Stimulated activated CD4-positive, alpha-beta T cell treated with anti-CD3 and anti-CD28 coated beads, Interleukin-4, amount 100 ng/mL, for 1 hour (primary cell): ENCODE measurements at places on chromosomes 3 and 15.
A peak's percentile ranks its signal among the peaks of the same experiment; 100 is the strongest.

DNA sequence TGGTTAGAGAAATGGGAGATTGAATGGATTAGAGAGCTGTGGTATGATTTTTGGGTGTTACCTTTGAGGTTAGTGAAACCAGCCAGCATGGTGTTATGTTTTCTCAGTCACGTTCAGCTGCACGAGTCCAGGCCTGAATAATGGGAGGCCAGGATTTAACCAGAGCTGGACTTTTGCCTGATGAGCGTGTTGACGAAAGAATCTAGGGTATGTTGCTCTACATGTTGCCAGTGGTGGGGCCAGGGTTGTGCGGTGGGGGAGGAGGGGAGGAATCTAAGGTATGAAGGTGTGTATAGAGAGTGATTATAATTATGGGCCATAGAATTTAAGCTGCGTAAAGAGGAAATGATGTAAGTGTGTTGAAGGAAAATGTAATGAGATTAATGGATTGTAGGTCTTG, 22.8 kb downstream of the MINDY2 start:
- no peak for DNase-seq

GRCh38 chr3:72445827-72446217, 402.4 kb downstream of the SHQ1 start:
- DNase-seq = no peak

GRCh38 chr15:25173241-25174028, 218.6 kb downstream of the SNRPN start:
- DNase-seq = no peak

DNA sequence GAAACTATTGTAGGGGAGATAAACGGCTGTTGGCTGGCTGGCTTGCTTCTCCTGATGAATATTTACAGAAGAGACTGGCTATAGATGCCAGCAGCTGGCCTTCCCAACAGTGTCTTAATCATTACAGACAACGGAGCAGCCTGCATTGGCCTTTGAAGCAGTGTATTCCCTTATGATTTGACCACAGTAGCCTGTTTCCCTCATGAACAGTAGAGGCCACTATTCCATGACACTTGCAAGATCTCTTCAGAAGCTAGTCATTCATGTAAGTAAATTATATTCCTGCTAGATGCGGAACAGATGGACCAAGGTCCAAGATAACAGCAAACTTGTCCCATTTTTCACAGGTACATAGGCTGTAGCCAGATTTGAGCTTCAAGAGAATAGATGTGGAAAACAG, 47.3 kb downstream of the TMCO5A start:
- DNase-seq = no peak

GRCh38 chr15:69126054-69126469, 34.4 kb upstream of the GLCE start:
- no peak for DNase-seq

- DNase-seq = no peak
Measured at GRCh38 chr3:9884555-9885165, 4.6 kb upstream of the CIDEC start.

DNA sequence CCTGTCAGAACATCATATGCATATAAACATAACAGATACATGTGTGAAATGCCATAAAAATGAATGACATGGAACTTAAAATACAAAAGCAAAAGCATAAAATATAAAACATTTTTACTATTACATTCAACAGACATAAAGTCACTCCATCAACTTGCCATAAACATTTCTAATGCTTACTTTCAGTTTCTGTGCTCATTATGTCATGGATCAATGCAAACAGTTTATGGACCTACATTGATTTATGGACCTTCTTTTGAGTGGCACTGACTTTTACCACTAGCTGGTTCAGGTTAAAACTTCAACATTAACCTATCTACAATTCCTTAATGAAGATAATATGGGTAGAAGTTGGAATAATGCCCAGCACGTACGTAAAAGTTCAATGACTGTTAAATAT, 577.4 kb upstream of the LMCD1 start:
- DNase-seq = no peak

DNA sequence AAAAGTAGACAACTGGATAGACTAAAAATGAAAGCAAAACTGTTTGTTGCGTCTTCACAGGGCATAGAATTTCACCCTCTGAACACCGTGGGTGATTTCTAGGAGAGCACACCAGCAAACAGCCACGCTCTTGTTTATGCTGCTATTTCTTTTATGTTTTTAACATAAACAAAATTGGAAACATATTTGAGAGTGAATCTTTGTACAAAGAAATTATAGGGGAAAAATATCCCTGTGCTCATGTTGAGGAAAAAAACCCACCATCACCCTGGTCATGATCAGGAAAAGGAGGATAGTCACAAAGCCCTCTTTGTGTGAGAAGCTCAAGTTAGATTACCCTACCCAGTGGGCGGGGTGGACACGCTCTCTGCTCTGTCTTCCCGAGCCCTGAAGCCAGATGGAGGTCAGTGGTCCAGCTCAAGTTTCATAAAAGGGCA, 313.3 kb downstream of the SATB1 start:
- DNase-seq = no peak

- no peak for DNase-seq
Measured at GRCh38 chr3:80190051-80190450, 422.3 kb upstream of the ROBO1 start.

DNA sequence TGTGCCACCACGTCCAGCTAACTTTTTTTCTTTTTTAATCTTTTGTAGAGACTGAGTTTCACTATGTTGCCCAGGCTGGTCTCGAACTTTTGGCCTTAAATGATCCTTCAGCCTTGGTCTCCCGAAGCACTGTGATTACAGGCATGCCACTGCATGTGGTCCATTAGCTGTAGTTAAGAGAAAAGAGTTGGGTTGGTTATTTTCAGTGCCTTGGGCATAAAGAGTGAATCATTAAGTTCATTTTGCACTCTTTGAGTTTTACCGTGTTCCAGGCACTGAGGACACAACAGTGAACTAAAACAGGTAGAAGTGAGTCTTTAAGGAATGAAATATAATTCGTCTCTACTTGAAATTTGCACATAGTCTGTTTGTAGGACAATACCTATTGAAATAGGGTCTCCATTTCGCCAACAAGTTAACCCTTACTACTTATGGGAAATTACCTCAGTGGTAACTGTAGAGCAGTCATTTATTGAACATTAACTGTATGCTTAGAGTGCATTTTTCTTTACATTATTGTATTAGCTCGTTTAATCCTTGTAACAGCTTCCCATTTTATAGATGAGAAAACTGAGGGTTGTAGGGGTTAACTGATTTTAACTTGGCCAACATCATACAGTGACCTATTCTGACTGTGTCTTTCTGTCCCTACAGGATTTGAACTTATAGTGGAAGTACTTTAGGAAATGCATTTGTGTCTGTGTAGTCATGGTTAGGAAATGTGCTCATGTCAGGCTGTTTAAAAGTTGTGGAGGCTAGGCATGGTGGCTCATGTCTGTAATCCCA, 22.7 kb upstream of the TRAK1 start:
- no peak for DNase-seq

- DNase-seq = no peak
Measured at GRCh38 chr3:31219131-31219843, 313.4 kb upstream of the STT3B start.

GRCh38 chr3:17841190-17841828, 98.9 kb upstream of the TBC1D5 start:
- peak; percentile 77 for DNase-seq

DNA sequence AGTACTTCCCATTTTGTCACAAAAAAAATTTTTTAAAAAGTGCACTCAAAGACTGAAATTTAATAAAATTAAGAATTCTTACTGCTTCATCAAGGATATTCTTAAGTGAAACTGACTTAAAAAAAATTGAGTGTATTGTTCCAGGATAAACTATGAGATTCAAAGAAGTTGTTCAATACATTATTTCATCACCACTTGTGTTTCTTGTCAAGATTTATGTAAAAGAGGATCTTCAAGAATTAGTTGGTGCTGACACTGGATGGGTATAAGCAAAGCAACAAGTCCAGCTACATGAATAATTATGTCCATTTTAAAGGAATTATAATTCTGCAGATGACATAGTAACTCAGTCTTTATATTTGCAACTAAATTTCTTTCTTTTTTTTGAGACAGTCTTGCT, 4.3 kb upstream of the AP4E1 start:
- no peak for DNase-seq

DNA sequence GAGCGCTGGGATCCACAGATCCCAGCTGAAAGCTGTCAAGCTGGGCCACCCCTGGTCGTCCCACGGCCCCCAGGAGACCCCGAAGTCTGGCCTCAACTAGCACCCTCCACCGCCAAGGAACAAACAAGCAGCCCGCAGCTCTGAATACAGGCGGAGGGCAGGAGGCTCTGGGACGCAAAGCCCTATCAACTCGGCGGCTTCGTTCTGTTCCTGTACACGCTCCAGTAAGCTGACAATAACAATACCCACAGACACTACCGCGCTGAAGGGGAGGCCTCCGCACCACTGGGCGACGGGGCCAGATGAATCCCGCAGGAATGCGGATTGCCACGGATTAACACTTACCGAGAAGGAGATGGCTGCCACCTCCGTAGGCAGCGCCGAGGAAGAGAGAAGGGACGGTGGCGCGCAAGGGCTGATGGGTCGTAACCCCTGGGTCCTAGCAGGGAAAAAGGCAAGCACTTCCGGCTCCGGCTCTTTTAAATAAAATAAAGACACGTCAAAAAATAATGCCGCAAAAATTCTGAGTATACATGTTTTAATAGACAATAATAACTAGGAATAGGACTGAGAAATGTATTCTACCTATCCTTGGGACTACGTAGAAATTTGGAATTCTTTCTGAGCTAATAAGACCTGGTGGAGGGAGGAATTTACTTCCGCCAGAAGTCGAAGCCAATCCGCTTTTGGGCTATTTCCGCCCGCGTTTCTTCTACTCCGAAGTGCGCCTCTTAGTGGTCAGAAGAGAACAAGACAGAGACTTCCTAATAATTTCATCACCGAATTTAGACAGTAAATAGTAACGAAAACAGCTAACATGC, at the start of gene RPL32:
TSS of gene RPL32 (minus strand) at position 417 of the 821 bp plus-strand sequence. CDS start 1,328 bp downstream, outside the sequence.
- DNase-seq = peak; percentile 81

GRCh38 chr3:42027571-42027970, 63.6 kb upstream of the TRAK1 start:
- DNase-seq = no peak

DNA sequence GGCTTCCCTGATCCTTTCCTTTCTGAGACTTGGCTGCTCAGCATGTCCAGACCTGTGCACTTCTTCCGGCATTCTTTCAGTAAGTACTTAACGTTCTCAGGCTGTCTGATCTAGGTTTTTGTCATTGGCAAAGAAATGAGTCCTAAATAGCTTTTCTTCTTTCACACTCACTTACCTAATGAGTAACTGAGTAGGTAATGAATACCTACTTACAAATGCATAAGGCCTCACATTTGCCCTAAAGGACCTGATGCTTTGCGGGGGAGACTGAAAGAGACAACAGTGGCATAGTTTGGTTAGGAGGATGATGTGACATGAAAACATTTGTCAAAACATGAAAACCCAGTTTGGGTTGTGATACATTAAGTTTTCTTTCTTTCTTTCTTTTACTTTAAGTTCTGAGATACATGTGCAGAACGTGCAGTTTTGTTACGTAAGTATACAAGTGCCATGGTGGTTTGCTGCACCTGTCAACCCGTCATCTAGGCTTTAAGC, 516.7 kb upstream of the CFAP20DC start:
- DNase-seq = no peak

- DNase-seq = no peak
Measured at GRCh38 chr3:1515882-1516281, 423.1 kb downstream of the CNTN6 start.

- no peak for DNase-seq
Measured at GRCh38 chr15:34883042-34883441, 86.5 kb downstream of the AQR start.

GRCh38 chr3:177615015-177615414, 417.7 kb upstream of the TBL1XR1 start:
- DNase-seq = no peak

DNA sequence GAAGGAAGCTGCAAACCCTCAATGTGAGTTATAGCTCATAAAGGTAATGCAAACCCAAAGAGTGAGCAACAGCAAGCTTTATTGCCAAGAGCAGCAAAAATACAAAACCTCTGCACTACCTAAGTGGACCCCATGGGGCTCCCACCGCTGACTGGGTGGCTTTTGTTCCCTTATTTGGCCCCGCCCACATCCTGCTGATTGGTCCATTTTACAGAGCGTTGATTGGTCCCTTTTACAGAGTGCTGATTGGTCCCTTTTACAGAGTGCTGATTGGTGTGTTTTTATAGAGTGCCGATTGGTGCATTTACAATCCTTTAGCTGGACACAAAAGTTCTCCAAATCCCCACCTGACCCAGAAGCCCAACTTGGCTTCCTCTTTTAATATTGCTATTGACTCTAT, 154.5 kb upstream of the NSMCE3 start:
- DNase-seq = no peak

GRCh38 chr3:171829841-171830517, 13.2 kb upstream of the TMEM212 start:
- DNase-seq = no peak

GRCh38 chr3:126456766-126457388, 18.8 kb downstream of the ZXDC start:
- DNase-seq = no peak

- DNase-seq = no peak
Measured at GRCh38 chr15:39756806-39757522, 25.7 kb downstream of the FSIP1 start.

DNA sequence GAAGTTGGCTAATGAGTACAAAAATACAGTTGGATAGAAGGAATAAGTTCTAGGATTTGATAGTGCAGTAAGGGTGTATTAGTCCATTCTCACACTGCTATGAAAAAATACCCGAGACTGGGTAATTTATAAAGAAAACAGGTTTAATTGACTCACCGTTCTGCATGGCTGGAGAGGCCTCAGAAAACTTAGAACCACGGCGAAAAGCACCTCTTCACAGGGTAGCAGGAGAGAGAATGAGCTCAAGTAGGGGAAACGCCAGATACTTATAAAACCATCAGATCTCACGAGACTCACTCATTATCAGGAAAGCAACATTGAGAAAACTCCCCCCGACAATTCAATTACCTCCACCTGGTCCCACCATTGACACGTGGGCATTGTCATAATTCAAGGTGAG, 483.3 kb downstream of the TUSC7 start:
- no peak for DNase-seq

DNA sequence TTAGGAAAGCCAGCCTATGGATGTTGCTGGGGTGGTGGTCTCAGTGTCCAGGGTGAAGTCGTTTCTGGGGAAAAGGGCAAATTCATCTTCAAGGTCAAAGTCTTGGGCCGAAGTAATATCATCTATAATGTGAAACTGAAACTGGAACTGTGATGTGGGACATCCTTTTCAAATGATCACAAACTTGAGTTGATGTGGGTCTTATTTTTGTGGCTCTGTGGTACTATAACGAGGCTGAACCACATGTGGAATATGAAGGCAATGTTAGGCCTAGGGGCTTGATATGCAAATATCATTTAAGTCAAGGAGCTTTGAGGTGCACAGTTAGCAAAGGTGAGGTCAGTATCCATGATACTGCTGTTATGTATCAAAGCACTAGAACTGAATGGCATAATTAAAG, 1.5 kb upstream of the CD200R1L start:
- no peak for DNase-seq

- DNase-seq = no peak
Measured at GRCh38 chr3:166190360-166190759, 353.1 kb upstream of the BCHE start.

DNA sequence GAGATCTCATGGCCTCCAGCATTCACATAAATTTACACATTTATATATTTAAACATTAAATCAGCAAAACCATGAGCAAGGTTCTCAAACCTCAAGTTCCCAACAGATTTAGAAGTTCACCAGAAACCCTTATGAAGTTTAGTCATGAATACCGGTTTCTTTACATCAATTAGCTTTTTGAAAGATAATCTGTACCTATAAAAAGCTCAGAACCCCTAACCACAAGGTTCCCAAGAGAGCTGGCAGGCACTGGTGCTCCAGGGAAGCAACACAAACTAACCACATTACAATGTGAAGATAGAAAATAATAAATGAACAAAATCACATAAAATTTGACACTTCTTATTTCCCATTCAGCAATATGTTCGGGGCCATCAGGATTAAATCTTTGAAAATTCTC, 150.9 kb downstream of the FBN1 start:
- DNase-seq = no peak
